NB4 (cell line): ENCODE measurements at places on chromosomes 3 and 15.
A peak's percentile ranks its signal among the peaks of the same experiment; 100 is the strongest.

DNA sequence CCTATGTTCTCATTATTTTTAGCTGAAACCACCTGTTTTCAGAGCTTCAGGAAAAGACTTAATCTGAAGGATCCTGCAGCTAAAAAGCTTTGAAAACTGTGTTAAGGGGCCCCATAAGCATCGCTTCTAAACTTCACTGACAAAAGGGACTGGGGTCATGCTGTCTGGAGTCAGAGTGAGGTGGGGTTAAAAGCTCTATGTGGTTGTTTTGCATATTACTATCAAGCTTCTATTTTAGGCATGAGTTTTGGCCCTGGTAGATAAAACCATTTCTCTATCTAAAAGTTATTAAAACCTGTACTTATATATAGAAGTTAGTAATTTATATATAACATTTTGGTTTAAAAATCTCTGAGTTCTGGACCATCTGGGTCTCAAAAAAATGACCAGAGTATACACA lies 45.5 kb downstream of the GPR160 start:
- no peak for DNase-seq

GRCh38 chr15:64521201-64521600 lies 60.8 kb downstream of the ZNF609 start:
- no peak for DNase-seq

DNA sequence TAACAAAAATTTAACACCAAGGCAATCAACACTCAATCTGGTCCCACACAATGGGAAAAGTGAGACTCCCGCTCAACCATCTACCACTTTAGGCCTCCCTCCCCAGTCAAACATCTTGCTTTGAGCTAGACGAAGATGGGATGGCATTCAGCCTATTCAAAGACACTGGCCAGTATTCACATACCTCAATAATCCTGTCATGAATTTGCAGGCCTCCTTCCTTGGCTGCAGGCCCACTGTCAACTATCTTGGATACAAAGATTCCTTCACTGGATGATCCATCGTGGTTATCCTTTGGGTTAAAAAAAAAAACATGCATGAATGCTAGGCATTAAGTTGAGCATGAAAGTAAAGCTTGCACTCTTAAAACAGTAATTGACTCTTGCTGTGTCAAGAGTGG lies 22.6 kb downstream of the PDZRN3 start:
- DNase-seq = no peak

DNA sequence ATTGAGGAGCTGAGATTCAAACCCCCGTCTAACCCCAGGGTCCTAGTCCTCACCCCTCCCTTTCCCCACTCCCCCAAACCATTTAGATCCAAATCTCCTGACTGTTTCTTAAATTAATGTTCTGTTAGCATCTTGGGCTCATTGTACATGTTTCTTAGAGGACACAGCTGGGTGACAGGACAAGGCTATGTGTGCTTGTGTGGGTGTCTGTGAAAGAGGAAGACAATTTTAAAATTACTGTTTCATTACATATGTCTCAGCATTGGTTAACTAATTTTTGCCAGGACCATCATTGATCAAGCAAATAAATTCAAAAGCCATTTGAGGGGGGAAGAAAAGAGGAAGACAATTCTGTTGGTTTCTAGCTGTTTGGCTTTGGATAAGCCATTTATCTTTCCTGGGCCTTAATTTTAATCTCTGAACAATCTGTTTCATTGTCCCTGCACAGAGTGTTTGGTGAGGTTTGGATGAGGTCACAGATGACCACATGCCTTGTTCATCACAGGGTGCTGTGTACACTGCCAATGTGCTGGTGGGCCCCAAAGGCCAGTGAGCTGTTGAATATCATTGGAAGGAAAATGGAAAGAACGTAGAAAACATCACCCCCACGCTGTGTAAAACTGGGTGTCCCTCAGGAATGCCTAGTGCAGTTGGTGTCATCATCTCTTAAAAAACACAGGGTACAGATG lies 51.9 kb downstream of the RPLP1 start:
- no peak for DNase-seq

DNA sequence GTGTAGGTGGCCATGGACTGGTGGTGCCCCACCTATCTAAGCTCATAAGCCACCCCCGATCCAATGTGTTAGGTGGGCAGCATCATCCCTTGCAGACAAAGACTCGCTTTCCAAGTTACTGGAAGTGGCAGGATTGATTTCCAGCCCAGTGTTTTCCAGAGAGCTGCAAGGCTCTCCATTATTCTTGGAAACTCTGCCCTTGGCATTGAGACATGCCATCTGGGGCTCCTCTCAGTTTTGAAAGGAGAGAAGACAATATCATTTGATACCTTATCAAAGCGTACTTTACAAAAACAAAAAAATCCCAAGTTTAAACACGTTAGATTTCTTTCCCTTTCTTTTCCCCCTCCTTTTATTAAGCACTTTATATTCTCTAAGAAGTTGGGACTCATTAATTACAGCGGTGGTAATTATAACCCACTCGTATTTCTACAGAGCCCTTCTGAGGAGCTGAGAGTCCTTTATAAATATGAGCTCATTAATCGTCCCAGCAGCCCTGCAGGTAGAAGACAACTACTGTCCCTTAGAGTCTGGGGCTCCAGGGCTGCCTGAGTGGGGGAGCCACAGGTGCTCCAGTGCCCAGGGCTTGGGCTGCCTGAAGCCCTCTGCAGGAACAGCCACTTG lies 226.1 kb downstream of the TLE3 start:
- no peak for DNase-seq

GRCh38 chr3:123724306-123724705 lies 139.5 kb upstream of the HACD2 start:
- DNase-seq = peak; percentile 3

DNA sequence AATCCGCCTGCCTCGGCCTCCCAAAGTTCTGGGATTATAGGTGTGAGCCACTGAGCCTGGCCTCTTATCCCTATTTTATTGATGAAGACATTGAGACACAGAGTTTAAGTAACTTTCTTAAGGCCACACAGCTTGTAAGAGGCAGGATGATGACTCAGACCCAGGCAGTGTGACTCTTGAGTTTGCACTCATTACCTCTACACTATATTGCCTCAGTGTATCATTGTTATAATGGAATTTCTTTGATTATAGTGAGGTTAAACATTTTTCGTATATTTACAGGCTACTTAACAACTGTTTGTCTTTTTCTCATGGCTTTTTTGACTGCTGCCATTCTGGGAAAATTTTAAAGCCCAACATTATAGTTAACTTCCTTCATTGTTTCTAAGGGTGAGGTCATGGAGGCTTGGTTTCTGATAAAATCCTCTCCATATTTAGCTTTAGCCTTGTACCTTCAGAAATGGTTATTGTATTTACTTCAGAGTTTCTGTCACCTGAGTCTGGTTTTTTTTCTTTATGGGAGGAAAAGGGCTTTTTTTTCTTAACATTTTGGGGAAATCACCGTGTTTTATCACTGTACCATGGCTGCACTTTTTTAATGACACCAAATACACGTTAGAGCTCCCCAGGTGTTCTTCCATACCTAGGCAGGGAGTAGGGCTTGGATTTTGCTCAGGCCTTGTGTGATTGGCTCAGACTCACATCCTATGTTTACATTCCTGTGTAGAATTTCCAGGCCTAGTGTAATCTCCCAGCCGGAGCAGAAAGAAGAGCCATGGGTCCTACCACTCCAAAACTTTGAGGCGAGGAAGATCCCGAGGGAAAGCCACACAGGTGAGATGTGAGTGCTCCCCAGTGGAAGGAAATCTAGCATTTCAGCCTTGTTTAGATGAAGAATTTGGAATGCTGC lies 6.3 kb downstream of the ZNF774 start:
- DNase-seq = peak; percentile 48

DNA sequence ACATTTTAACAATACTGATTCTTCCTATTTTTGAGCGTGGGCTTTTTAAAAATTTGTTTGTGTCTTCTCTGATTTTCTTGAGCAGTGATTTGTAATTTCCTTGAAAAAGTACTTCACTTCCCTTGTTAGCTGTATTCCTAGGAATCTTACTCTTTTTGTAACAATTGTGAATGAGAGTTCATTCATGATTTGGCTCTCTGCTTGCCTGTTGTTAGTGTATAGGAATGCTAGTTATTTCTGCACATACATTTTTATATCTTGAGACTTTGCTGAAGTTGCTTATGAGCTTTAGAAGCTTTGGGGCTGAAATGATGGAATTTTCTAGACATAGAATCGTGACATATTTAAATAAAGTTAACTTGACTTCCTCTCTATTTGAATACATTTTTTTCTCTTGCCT lies 582.8 kb upstream of the BCHE start:
- DNase-seq = no peak

DNA sequence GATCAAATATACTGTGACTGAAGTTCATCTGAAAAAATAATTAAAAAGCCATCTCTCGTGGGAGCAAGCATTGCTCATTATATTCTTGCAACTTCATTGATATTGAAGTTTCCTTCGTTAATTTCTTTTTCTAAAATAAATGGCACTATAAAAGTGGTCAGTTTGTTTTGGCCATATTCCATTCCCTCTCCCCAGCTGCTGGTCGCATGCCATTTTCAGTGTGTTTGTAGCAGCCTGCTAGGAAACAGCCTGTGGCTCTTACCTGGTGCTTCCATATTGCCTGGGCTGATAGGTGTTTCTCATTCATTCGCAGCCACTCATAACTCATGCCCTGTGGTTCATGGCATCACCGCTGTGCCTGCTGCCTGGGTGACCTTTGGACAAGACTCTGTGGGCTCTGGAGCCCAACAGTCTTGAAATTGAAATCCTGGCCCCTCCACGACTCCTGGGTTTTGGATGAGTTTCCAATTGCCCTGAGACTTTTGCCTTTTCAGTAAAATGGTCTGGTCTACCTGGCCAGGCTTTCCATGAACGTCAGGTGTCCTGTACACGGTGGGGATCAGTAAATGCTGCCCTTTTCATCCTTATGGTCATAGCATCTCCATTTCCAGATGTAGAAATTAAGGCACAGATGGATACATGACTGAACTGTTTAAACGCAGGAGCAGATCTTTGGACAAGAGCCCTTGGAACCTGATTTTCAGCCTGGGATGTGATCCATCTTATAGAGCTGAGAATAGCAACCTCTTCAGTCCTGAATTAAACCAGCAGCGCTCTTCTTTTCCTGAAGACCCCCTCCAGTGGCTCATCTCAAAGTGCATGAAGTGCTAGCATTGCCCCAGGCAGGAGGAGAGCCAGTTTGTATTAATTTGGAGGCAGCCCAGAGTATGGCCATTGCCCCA lies 69.4 kb downstream of the SLCO3A1 start:
- DNase-seq = no peak
